ENCODE measurements at places on chromosomes 1 and 21.

GRCh38 chr1:111736548-111737215 lies 2.5 kb downstream of the INKA2 start:
- DNase-seq = no peak

DNA sequence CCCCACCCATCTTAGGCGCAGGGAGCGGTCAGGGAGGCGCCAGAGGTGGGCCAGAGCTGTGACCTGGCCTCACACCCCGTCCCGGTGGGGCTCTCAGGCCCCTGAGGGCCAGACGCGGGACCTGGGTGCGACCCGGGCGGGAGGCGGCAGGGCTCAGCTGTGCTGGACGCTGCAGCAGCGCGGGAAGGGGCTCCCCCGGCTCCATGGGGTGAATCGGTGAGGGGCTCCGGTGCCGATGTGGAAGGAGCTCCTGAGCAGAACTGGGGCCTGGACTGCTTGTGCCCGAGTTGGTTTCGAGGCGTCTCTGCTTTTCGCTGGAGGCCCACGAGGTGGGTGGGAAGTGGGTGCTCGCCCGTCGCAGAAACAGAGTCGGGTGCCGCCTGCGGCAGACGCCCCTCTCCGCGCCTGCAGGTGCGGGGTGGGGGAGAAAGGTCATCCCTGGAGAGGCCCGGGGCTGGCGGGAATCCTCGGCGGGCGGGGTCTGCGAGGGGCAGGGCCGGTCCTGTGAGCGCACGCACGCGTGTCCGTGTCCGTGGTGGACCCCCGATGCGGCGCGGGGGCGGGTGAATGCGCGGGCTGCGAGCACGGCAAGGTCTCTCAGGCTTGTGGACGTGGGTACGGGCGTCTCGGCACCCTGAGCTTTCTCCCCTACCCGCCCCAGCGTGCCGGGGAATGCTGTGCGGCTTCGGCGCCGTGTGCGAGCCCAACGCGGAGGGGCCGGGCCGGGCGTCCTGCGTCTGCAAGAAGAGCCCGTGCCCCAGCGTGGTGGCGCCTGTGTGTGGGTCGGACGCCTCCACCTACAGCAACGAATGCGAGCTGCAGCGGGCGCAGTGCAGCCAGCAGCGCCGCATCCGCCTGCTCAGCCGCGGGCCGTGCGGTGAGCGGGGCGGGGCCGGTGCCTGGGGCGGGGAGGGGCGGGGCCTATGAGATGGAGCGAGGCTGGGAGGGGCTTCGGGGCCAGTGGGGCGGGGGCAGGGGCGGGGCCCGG lies 20.4 kb downstream of the AGRN start:
- peak; percentile 27 for DNase-seq

DNA sequence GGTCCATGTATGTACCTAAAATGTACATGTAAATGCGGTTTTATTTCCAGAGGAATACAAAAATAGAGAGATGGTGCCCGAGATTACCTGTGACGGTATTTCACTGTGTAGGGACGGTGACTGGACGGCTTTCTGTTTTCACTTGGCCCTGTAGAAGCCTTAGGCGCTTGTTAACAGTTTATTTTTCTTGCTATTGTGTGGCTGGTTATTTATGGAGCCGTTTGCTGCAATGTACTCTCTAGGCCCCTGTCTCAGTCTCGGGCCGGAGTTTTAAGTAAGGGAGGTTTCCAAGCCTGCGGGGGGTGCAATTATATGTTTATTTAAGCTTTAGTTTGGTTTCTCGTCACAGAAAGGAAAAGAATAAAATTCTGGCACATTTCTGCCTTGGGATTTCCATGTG lies 413 bp downstream of the EFCAB7 start:
- DNase-seq = no peak

GRCh38 chr1:32221581-32221979 lies 573 bp downstream of the TMEM234 start:
- no peak for DNase-seq

GRCh38 chr1:165632491-165632890 lies 1.5 kb downstream of the MGST3 start:
- DNase-seq = no peak
